ENCODE measurements at places on chromosomes 11 and 22.

DNA sequence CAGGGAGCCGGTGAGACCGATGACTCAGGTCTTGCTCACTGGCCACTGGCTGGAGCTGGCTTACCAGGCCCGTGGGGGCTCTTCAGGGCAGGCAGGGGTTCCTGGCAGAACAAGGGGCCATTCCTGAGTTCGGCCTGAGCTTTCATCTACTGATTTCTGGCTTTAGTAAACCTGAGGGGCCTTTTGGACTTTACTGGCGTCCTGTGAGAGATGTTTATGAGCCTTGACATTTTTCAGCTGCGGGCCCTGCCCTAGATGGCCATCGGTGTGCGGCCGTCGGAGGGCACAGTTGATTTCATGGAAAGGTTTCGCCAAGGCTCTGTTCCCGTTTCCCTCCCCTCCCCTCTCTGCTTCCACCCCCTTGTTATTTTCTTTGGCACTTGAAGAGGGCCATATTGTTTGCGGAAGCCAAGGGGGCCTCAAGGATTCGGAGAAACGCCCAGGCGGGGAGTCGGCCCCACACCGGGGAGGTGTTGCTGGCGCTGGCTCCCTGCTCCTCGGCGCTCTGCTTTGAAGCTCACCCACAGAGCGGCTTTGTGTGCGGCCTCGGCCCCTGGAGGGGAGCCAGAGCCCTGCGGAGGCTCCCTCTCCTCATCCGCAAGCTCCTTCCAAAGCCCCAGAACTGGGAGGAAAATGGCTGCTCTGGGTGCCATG, 17.7 kb downstream of the ELF5 start:
- no peak for DNase-seq

GRCh38 chr11:121300972-121301699, 8.6 kb downstream of the SC5D start:
- no peak for DNase-seq

GRCh38 chr11:35484435-35484834, 41.0 kb downstream of the PAMR1 start:
- DNase-seq: no peak

- no peak for DNase-seq
Observed at GRCh38 chr11:123184531-123184930, 10.5 kb downstream of the CLMP start.

- DNase-seq: no peak
Observed at GRCh38 chr11:121105481-121106195, 4.6 kb downstream of the TECTA start.

DNA sequence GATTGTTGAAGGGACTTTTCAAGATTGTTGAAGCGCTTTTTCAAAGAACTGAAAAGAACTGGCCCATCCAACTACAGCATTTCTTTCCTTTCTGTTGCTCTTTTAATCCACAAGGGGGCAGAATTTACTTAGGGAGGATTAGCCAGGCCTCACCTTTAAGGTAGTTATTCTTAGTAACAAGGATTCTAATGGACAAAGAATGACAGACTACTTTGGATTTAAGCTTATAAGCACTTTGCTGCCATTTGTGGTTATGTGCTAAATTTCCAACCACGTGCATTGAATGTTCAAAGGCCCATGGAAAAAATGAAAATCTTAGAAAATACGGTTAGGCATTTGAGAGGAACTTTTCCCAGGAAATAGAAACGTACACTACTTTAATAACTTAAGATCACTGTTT, 49.5 kb upstream of the HSPA8 start:
- DNase-seq: no peak

DNA sequence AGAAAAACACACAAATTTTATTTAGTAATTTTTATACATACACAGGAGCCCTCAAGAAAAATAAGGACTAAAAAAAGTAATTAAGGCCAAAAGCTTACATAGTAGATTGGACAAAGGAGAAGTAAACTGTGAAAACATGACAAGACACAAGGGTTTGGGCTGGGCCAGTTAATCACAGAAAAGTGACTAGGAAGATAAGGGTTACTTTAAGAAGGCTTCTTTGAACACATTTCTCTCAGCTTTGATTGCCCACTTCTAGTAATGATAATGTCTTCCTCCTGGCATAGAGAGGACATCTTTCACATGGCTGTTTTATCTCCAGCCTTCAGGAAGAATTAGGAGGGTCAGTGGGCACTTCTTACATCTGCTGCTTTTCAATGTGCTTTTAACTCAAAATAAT, 3.4 kb downstream of the RNF141 start:
- no peak for DNase-seq

DNA sequence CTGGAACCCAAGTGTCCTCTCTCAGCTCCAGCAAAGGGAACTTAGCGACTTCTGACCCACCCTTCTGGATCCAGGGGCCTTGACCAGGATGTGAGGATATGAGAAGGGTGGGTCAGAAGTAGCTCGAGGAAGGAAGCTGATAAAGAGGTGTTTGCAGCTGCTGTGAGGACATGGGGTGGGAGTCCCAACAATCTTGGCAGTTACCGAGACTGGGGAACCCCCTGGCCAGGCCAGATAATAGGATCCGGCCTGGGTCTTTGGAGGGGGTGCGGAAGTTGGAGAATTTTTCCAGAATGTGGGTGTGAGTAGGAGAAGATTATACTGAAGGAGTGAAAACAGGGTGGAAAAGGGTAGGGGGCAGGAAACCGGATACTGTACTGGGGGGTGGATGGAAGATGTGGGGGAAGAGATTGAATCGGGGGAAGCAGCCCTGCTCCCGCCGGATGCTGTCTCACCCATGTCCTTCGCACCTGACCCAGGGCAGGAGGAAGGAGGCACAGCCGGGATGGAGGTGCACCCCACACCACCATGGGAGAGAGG, 2.8 kb upstream of the MCAM start:
- DNase-seq: no peak

- DNase-seq: no peak
Observed at GRCh38 chr11:30431127-30431814, 108.4 kb downstream of the ARL14EP start.

DNA sequence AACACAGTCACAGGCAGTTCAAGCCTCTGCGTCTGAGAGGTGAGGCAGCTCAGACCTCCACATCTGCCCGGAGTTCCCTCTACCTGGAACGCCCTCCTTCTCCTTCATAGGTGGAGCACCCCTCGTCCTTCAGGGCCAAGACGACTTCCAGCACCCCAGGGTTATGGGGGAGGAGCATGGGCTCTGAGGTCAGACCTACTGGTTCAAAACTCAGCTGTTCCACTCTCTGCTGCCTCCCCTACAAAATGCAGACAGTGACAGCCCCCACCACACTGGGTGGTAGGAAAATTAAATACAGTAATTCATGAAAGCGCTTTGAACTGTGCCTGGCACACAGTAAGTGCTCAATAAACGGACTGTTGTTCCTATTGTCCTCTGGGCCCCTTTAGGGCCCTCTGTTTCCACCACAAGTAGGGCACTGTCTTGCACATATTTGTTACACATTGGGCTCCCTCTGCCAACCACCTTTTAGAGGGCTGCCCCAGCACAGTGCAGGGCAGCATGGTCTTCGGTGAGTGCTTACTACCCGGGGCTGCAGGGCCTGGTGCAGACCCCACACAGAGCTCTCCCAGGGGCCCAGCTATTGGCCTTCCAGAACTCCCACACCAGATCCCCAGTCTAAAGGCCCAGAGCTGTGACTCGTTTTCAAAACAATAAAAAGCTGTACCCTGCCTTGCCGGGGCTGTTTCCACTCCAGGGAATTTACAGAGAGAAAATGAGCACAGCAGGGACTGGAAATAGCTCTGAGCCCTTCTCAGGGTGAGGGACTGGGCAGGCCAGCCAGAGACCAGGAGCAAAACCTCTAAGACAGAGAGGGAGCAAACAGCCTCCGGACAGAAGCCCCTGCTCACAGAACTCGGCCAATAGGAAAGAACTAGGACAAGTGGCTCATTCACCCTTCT, 2.5 kb downstream of the TMEM184B start:
- no peak for DNase-seq

GRCh38 chr11:17414317-17414737, 25.9 kb upstream of the KCNJ11 start:
- DNase-seq: no peak

GRCh38 chr11:2306452-2306823, 4.6 kb downstream of the TSPAN32 start:
- no peak for DNase-seq

- no peak for DNase-seq
Observed at GRCh38 chr22:24985826-24986214, 33.3 kb downstream of the KIAA1671 start.

DNA sequence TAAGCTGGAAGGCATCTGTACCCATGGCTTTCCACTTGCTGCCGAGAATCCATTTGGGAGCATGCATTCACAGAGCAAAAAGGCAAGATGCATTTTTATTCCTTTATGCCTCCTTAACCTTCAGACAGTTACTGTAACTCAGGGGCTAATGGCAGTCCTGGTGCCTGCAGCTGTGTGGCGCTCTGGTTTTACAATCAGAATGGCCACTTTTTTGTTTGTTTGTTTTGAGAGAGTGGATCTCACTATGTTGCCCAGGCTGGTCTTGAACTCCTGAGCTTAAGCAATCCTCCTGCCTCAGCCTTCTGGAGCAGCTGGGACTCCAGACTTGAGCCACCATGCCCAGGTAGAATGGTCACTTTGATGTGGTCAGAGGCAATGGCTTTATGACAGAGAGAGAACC, 101.8 kb downstream of the NAV2 start:
- DNase-seq: no peak

- no peak for DNase-seq
Observed at GRCh38 chr11:12238420-12238819, 128.0 kb downstream of the MICAL2 start.

- peak; percentile 13 for DNase-seq
Observed at GRCh38 chr22:27885977-27886842, 32.8 kb downstream of the PITPNB start.

DNA sequence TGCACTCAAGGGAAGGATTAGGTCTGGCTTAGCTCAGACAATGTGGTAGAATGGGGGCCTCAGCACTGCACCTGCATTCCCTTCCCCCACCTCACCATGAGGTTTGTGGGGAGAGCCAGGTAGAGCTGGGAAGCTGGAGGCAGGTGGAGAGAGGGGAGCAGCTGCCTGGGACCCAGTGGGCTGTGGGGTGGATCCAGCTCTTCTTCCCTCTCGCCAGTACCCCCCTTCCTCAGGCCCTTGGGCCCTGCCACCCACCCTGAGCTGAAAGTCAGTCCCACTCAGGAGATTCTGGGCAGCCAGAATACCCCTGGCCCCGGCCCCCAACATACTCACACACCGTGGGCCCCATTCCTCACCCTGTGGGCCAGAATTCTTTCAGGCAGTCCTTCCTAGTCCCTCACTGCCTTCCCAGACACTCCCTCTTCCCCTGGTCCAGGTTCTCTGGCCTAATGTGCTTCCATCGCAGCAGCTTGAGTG, 3.1 kb upstream of the POLD4 start:
- DNase-seq: no peak

GRCh38 chr22:41862530-41863266, 29.8 kb downstream of the SREBF2 start:
- DNase-seq: peak; percentile 49

- no peak for DNase-seq
Observed at GRCh38 chr11:123086305-123086704, 24.4 kb upstream of the HSPA8 start.

GRCh38 chr22:40726514-40726913, 47.2 kb downstream of the MCHR1 start:
- DNase-seq: no peak

- no peak for DNase-seq
Observed at GRCh38 chr11:24082241-24082640, 414.6 kb upstream of the LUZP2 start.

DNA sequence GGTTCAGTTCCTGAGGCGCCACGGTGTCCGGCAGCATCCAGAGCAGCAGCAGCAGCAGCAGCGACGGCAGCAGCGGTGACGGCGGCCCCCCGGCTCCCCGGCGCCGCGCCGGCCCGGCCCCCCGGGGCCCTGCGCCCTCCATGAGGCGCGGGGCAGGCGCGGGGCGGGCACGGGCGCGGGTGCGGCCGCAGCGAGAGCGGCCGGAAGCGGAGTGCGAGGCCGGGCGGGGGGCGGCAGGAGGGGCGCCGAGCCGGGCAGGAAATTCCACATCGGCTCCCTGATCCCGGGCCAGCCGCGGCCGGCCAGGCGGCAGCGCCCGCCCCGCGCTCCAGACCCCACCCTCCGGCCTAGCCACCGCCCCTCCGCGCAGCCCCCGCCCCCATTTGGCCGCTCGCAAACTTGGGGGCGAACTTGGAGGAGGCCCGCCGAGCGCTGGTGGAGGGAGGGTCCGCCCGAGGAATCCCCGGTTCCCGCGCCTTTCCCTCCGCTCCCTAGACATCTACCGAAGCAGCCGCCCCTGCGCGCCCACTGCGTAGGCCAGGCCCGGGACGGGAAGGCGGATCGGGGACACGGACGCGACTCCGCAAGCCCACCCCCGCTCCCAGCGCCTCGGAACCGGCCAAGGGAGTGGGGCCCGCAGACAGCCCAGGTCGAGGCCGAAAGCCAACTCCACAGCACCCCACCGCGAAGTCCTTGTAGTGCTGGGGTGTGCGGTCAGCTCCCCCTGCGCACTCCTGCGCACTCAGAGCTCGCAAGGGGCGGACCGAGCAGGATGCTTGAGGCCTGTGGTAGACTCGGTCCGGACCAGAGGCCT, at the start of gene SCARF2:
Gene SCARF2, minus strand, starts transcription at position 213 of the 814 bp plus-strand sequence. Its CDS starts 71 bp downstream, at position 142.
- DNase-seq: no peak

DNA sequence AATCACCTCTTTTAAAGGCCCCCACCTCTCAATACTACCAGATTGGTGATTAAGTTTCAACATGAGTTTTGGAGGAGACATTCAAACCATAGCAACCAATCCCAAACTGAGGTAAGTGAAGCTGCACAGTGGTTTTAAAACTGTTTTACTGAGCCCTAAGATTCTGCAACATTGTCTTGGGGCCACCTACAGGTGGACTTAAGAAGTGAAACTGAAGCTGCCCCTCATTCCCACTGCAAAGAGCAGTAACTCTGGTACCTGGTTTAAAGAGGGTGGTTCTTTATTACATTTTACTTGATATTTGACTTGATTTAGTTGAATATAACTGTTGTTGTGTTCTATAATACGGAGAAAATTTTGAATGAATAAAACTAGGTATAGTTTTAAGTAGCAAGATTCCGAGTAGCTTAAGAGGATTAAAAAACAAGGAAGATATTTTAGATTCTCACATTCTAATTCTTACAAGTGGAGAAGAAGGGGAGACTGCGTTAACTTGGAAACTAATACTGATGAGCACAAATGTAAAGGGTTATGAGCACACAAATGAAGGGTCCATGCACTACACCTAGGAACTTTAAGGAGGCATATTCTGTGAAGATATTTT, 26.7 kb downstream of the SYT9 start:
- DNase-seq: no peak

DNA sequence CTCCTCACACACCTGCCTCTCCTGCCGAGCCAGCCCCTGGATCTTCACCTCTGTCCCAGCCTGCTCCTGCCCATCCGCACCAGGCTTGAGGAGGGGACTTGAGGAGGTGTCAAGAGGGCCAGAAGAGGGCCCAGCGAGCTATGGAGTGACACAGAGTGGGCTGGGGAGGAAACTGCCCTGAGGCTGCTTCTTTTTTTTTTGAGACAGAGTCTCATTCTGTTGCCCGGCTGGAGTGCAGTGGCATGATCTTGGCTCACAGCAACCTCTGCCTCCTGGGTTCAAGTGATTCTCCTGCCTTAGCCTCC, 21.9 kb upstream of the CDON start:
- DNase-seq: no peak

GRCh38 chr11:133621611-133622010, 89.3 kb upstream of the OPCML start:
- no peak for DNase-seq

GRCh38 chr11:92892802-92893684, 76.4 kb upstream of the MTNR1B start:
- no peak for DNase-seq

GRCh38 chr11:124717786-124718651, 21.7 kb upstream of the NRGN start:
- no peak for DNase-seq

Data from stimulated activated CD8-positive, alpha-beta memory T cell treated with anti-CD3 and anti-CD28 coated beads, Interleukin-2, amount 100 ng/mL, for 48 hours (primary cell).